Osteocyte (in vitro differentiated cells): ENCODE measurements at places on chromosomes 12 and 14. TPM values are rescaled to one million over a fixed set of nuclear protein-coding genes. Genes with fewer than 3 reads are reported as not detected.

Gene EIF2B1
- total RNA-seq = 45.8 and 47.6 TPM in 2 replicates

Gene DPPA3
- not detected in 2 replicates for total RNA-seq

Gene KRT74
- total RNA-seq = not detected in 2 replicates

Gene HOXC5
- total RNA-seq = not detected in 2 replicates

Gene BMP4
- total RNA-seq = 6.9 and 7.3 TPM in 2 replicates

Gene ABCD2
- not detected in 2 replicates for total RNA-seq

Gene REM2
- 0.18 and 0.35 TPM in 2 replicates for total RNA-seq

Gene KRT2
- not detected in 2 replicates for total RNA-seq

DNA sequence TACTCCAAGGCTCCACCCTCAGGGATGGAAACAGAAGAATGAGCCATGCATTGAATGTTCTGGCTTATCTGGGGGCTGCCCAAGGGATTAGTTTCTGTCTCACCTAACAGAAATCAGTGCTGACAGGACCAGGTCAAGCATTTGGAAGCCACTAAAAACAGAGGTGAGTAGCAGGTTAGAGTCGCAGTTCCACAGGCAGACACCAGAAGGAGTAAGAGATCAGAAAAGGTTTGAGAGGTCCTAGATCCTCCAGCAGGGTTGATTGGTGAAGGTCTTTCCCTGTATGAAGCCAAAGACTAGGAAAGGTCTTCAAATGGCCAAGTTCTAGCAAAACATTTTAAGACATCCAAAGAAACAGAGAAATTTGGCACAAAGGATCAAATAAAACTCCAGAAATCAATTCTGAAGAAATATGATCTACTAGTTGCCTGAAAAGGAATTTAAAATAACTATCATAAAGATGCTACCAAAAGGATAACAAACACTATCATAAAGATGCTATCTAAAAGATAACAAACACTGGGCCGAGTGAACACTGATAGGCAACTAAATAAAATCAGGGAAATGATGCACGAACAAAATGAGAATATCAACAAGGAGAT lies 19.5 kb upstream of the TTC9 start:
- H3K27ac ChIP-seq = no peak overlapping the region
- peaks cover 2% of the 10 kb centered on the region for H3K36me3 ChIP-seq
- H3K4me1 ChIP-seq = no peaks in the 10 kb centered on the region
- peaks cover 39% of the 10 kb centered on the region for H3K27me3 ChIP-seq
- H3K4me3 ChIP-seq = no peak overlapping the region

DNA sequence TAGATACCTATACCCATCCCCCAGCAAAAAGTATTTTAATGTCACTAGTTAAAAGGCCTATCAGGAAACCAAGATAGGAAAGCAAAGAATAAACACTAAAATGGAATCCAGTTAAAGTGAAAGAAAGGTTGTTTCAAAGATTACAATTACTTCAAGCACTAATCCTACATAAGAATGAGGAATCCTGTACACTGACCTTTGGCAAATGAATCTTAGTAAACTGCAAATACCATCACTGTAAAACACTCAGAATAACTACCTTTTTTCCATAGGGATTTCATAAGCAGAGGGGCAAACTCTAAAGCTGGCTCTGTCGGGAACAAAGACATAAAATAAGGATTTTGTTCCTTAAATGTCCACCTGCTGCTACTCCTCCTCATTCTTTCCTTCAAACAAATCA lies 25.9 kb downstream of the CEP83 start:
- no peak overlapping the region for H3K27ac ChIP-seq
- H3K27me3 ChIP-seq = no peaks in the 10 kb centered on the region
- H3K4me3 ChIP-seq = no peak overlapping the region
- DNase-seq = no peak
- peaks cover 5% of the 10 kb centered on the region for H3K4me1 ChIP-seq

GRCh38 chr14:76112889-76113624 lies 38.7 kb upstream of the GPATCH2L start:
- no peak overlapping the region for H3K4me3 ChIP-seq
- no peaks in the 10 kb centered on the region for H3K4me1 ChIP-seq
- no peak overlapping the region for H3K27ac ChIP-seq
- DNase-seq = no peak
- H3K27me3 ChIP-seq = peaks cover 17% of the 10 kb centered on the region

- no peak overlapping the region for H3K4me3 ChIP-seq
- peak overlapping the region; percentile 10 for H3K27ac ChIP-seq
- H3K4me1 ChIP-seq = peaks cover 51% of the 10 kb centered on the region
- peaks cover 18% of the 10 kb centered on the region for H3K36me3 ChIP-seq
Observed at GRCh38 chr12:56154246-56154771, 1.9 kb downstream of the MYL6B start.

GRCh38 chr14:104462651-104463630 lies 116.6 kb upstream of the C14orf180 start:
- peaks cover 3% of the 10 kb centered on the region for H3K4me1 ChIP-seq
- no peak overlapping the region for H3K4me3 ChIP-seq
- H3K27me3 ChIP-seq = peaks cover 41% of the 10 kb centered on the region
- no peaks in the 10 kb centered on the region for H3K36me3 ChIP-seq

- no peak overlapping the region for H3K4me3 ChIP-seq
- no peaks in the 10 kb centered on the region for H3K27me3 ChIP-seq
- H3K27ac ChIP-seq = peak overlapping the region; percentile 54
- H3K36me3 ChIP-seq = peaks cover 57% of the 10 kb centered on the region
Observed at GRCh38 chr12:115979351-115979750, 298.1 kb downstream of the MED13L start.

DNA sequence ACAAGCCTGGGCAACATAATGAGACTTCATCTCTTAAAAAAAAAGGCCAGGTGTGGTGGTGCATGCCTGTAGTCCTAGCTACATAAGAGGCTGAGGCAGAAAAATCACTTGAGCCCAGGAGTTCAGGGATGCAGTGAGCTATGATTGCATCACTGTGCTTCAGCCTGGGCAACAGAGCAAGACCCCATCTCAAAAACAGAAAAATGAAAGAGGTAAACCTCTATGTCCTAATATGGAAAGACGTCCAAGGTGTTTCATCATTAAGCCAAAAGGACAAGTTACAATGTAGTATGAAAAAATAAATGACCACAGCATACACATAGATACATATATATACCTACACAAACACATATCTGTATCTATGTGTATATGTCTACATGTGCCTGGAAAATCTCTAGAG lies 15.4 kb downstream of the SPTB start:
- H3K4me3 ChIP-seq = no peak overlapping the region
- peaks cover 74% of the 10 kb centered on the region for H3K27me3 ChIP-seq
- H3K27ac ChIP-seq = no peak overlapping the region
- DNase-seq = no peak
- H3K36me3 ChIP-seq = no peaks in the 10 kb centered on the region
- H3K4me1 ChIP-seq = no peaks in the 10 kb centered on the region

GRCh38 chr14:70716958-70717357 lies 75.2 kb downstream of the TTC9 start:
- peaks cover 6% of the 10 kb centered on the region for H3K4me1 ChIP-seq
- H3K27me3 ChIP-seq = peaks cover 17% of the 10 kb centered on the region
- H3K27ac ChIP-seq = no peak overlapping the region
- no peak overlapping the region for H3K4me3 ChIP-seq

- peaks cover 15% of the 10 kb centered on the region for H3K36me3 ChIP-seq
- peak overlapping the region; percentile 95 for H3K4me3 ChIP-seq
- peaks cover 4% of the 10 kb centered on the region for H3K27me3 ChIP-seq
- DNase-seq = no peak
- peak overlapping the region; percentile 91 for H3K27ac ChIP-seq
Observed at GRCh38 chr14:20469890-20470602, 840 bp downstream of the PNP start.

DNA sequence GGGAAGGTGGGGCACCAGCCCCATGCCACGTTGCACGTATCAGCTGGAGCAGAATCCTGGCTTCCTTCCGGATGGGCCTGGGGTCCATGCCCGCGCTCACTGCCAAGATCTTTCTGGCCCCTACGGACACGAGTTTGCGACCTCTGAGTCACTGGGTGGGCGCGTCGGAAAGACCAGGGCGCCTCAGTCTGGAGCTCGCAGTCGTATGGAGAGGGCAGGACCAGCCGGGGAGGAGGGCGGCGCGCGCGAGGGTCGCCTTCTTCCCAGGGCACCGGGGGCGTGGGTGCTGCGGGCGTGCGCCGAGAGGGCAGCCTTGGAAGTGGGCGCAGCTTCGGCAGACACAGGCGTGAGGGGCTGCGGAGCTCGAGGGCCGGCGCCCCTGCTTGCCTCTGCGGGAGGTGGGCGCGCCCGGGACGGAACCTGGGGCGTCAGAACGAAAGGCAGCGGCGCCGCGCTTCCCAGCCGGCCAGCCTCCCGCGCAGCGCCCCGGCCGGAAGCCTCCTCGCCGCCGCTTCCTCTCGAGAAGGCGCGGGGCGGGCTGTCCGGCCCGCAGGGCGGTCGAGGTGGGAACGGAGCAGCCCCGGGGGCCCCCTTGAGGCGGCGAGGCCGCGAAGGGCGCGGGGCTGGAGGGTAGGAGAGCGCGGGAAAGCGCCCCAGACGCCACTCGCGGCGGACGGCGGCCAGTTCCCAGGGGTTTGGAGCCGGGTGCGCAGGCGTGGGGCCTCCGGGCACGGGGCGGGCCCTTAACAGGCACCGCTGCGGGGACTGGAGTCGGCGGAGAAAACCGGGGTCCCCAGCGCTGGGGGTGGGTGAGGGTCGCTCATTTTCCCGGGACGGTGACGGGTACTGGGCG lies at the start of gene ARL6IP4:
TSS of gene ARL6IP4 (plus strand) at position 499 of the 853 bp plus-strand sequence. CDS start 459 bp downstream, outside the sequence.
- peak within 1 kb of the TSS; percentile 88 for H3K4me3 ChIP-seq
- peaks cover 58% of the 10 kb centered on the region for H3K4me1 ChIP-seq
- H3K27ac ChIP-seq = peak within 1 kb of the TSS; percentile 89
- no peak for DNase-seq
- H3K27me3 ChIP-seq = no peaks in the 10 kb centered on the region
- peaks cover 3% of the 10 kb centered on the region for H3K36me3 ChIP-seq

DNA sequence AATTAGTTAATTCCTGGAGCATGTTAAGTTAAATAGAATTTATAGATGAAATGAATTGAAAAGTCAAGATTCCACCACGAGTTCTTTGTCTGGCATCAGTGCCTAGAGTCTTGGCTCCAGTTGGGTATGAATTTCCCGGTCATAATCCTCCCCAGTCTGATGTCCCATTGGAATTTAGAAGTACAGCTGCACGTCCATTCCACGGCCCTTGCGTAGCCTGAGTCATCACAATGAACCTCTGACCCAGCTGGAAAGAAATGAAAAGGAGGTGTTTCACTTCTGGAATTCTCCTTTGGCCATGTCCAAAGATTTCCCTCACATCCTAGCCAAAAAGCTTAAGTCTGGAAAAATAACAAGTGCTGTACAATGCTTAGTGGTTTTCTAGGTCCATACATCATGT lies 122.7 kb downstream of the KICS2 start:
- no peak overlapping the region for H3K27ac ChIP-seq
- no peak for DNase-seq
- no peak overlapping the region for H3K4me3 ChIP-seq

- H3K4me1 ChIP-seq = no peaks in the 10 kb centered on the region
- no peak overlapping the region for H3K4me3 ChIP-seq
- no peak for DNase-seq
- H3K27ac ChIP-seq = no peak overlapping the region
Observed at GRCh38 chr14:51962711-51963110, 26.6 kb upstream of the RTRAF start.

- no peaks in the 10 kb centered on the region for H3K36me3 ChIP-seq
- H3K4me3 ChIP-seq = no peak overlapping the region
- peaks cover 15% of the 10 kb centered on the region for H3K27me3 ChIP-seq
- no peak for DNase-seq
- H3K27ac ChIP-seq = no peak overlapping the region
Observed at GRCh38 chr14:99718811-99719192, 34.7 kb downstream of the CYP46A1 start.

DNA sequence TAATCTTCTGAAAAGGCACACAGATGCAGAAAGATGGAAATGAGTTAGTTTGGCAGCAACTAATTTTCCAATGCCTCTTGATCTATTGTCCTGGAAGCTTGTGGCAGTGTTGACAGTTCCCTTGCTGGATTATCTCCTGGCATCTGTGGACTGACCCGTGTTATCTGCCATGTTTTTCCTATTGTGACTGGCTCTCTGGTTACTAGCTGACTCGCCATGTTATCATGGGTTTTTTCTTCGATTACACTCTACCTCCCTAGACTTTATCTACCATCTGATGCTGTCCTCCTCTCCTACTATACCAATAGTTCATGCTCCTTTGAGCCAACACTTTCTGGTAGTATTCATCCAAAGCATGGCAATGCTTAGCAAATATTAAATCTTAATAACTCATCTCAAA lies 63.3 kb upstream of the FLRT2 start:
- no peak for DNase-seq
- no peaks in the 10 kb centered on the region for H3K27me3 ChIP-seq
- H3K36me3 ChIP-seq = no peaks in the 10 kb centered on the region
- H3K4me1 ChIP-seq = peaks cover 21% of the 10 kb centered on the region

DNA sequence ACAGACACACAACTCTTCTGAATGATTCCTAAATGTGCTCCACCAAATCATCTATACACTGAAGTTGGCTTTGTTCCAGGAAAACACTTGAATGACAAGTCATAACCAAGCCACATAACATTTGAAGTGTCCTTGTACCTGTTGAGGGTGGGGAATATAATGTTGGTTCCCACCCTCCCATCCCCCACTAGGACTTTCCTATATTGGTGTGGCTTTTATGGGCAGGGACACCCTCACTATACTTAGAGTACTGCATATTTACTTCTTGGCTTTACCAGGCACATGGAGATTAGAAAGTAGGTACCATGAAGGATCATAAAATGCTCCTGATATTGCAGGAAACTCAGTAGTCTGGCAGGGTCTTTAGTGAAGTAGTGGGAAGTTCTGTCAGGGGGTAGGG lies 9.7 kb upstream of the BHLHE41 start:
- no peak overlapping the region for H3K27ac ChIP-seq
- no peak for DNase-seq
- H3K4me1 ChIP-seq = peaks cover 11% of the 10 kb centered on the region
- peaks cover 22% of the 10 kb centered on the region for H3K27me3 ChIP-seq
- H3K4me3 ChIP-seq = no peak overlapping the region

DNA sequence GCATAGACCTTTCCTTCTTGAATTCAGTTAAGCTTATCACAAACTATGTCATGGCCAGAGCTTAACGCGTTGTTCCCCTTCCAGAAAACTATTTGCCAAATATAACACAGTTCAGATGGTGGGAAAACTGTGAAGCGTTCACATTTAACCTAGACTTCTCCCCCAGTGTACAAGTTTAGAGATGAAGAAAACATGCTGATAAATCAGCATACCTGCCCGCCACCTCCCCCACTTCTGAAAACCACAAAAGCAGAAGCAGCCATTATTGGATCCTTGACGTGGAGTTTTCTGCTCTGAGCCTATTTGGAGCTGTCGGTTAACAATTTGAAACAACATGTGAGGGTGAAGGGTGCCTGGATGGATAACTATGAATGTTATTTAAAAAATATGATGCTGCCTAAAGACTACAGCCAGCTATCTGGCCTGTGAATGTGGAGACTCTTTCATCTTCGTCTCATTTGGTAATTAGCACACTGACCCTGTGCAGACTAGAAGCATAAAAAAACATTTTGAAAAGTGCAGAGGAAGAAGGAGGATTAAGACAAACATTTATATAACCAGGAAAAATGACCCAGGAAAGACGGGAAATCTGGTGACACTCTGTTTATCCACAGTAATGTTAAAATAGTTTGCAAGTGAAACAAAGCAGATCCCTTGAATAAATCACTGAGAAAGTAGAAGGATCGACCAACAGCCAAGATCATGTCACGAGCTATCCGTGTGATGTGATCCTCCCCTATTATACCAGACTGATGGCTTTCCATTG lies 408.2 kb downstream of the AEBP2 start:
- H3K4me3 ChIP-seq = peak overlapping the region; percentile 34
- peaks cover 67% of the 10 kb centered on the region for H3K4me1 ChIP-seq
- peak overlapping the region; percentile 90 for H3K27ac ChIP-seq
- H3K27me3 ChIP-seq = no peaks in the 10 kb centered on the region

- H3K4me3 ChIP-seq = no peak overlapping the region
- H3K27ac ChIP-seq = peak overlapping the region; percentile 89
- peaks cover 17% of the 10 kb centered on the region for H3K36me3 ChIP-seq
- H3K4me1 ChIP-seq = peaks cover 49% of the 10 kb centered on the region
Observed at GRCh38 chr14:68148276-68148675, 328.7 kb downstream of the RAD51B start.
